MCF 10A (cell line): ENCODE measurements at places on chromosomes 12 and 14. TPM values are rescaled to one million over a fixed set of nuclear protein-coding genes. Genes with fewer than 3 reads are reported as not detected.

Gene DEGS2
- 0.07 and 0.39 TPM in 2 replicates for total RNA-seq

Gene SLC39A5
- total RNA-seq: not detected in 2 replicates

Gene TSPAN9
- 12.6 and 13.4 TPM in 2 replicates for total RNA-seq

Gene ITGB7
- 1.0 and 1.1 TPM in 2 replicates for total RNA-seq

Gene GALNT16
- not detected in 2 replicates for total RNA-seq

Gene ADCY6
- 21.9 and 33.2 TPM in 2 replicates for total RNA-seq

Gene RNFT2
- total RNA-seq: 7.2 and 10.5 TPM in 2 replicates

Gene TDRD9
- 0.40 and 0.91 TPM in 2 replicates for total RNA-seq

Gene TTC9
- 0.30 and 0.37 TPM in 2 replicates for total RNA-seq

Gene WDR89
- 14.3 and 17.4 TPM in 2 replicates for total RNA-seq

Gene DPY19L2
- total RNA-seq: not detected in 2 replicates

Gene HOXC12
- total RNA-seq: not detected in 2 replicates

Gene AQP5
- not detected in 2 replicates for total RNA-seq

Gene YY1
- total RNA-seq: 66.7 and 73.3 TPM in 2 replicates

Gene PEBP1
- total RNA-seq: 91.4 and 117 TPM in 2 replicates

Gene SLC8A3
- total RNA-seq: not detected in 2 replicates

Gene SLC38A6
- total RNA-seq: 7.9 and 12.6 TPM in 2 replicates

Gene DLK1
- total RNA-seq: not detected in 2 replicates
